Effector memory CD4-positive, alpha-beta T cell (primary cell): ENCODE measurements at places on chromosomes 5 and 9.

DNA sequence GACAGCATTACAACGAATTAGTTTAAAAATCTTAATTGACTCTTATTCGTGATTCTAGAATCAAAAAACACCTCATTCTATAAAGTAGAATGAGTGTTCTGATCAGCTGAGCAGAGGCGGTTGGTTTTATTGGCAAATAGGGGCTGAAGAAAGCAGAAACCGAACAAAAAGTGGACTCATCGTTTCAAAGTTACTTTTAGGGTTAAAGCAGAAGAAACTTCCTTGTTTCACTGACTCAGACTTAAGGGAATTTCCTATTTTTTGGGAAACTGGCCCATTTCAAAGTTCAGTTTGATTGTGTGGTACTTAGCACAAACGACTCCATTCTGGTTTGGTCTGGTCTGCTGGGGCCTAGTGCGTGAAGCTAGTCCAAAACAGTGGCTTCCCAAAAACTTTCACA lies 862 bp upstream of the NDUFB6 start:
- DNase-seq = no peak

- DNase-seq = no peak
Observed at GRCh38 chr9:19812194-19812593, 23.4 kb upstream of the SLC24A2 start.

DNA sequence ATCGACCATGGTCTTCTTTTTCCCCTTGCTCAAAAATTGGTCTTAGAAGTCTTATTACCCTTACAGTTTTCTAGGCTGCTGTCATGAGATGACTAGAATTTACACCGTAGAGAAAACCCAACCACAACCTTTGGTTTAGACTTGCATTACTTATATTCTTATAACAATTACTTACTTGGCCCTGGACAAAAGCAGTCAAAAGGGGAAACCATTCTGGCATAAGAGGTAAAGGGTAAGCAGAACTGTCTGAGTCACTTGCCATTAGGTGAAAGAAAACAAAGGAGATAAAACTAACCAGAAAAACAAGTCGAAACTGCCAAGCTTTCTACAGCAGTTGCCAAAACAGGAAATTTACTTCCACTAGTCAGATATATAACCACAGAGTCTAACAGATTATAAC lies 17.9 kb downstream of the TMEM245 start:
- DNase-seq = no peak

- no peak for DNase-seq
Observed at GRCh38 chr5:5330728-5331452, 91.6 kb upstream of the ICE1 start.

DNA sequence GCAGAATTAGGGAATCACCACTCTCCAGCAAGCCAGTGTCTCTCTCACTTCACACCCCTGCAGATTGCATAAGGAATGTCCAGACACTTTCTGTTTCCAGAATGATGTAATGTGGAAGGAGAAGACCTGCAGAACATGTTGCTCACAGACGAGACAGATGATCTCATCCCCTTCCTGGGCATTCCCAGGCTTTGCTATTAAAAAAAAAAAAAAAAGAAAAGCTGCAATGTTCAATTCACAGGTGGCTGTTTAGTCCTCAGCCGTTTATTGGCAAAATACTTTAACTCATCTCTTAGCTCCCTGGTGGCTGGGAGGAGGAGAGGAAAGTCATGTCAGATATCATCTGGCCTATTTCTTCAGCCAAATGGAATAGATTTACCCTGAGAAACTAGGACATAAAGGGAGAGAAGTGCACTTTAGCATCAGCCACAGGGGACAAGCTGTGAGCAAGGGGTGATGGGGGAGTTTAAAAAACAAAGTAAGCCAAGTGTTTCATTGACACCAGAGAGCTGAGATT lies 95.9 kb upstream of the TNC start:
- no peak for DNase-seq
